ENCODE measurements at places on chromosomes 3 and 15.

DNA sequence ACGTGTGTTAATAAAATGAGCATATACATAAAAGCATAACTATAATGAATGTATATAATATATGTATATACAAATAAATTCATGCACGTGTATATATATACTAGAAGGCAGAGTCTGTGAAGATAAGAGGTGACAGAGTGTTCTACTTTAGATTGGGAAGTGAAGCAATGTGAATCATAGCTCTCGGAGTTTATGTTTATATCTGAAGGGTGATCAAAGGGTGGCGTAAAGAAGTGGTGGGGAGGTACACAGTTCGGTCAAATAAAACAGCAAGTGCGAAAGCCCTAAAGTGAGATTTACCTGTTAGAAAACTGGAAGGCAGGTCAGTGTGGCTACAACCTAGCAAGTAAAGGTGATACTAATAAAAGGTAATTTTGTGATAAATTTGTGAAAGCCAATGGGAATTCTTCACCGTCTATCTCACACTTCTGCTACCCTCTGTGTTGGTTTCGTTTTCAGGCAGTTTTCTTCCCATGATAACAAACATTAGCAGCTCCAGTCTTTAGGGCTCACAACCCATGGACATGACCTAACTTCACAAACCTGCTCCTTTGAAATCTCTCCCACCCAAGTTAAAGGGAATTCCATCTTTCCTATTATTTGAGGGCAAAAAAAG lies 46.7 kb upstream of the BCHE start:
- DNase-seq, result no peak

DNA sequence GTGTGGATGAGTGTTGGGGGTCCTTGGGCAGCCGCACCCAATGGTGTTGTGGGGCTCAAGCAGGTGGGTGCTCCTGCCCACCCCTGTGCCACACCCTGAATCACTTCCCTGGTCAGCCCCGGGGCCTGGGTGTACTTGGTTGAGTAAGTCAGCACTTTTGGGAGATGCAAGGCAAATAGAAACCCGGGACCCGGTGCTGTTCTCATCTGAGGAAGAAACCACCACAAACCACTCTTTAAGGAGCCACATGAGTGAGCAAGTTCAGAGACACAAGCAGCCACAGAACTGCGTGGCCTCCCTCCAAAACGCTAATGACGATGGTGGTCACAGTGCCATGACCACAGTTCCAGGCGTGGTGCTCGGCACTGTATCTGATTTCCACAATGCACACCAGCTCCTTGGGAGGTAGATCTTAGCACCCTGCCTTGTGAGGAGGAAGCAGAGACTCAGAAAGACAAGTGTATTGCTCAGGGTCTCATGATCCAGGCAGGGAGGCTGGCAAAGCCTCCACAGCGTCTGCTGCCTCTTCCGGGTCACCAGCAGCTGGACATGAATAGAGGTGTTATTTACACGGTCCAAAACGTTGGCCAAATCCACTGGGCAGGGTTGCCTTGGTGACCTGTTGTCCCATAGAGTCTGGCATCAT lies 118.2 kb upstream of the ALDH1A3 start:
- DNase-seq, result no peak

DNA sequence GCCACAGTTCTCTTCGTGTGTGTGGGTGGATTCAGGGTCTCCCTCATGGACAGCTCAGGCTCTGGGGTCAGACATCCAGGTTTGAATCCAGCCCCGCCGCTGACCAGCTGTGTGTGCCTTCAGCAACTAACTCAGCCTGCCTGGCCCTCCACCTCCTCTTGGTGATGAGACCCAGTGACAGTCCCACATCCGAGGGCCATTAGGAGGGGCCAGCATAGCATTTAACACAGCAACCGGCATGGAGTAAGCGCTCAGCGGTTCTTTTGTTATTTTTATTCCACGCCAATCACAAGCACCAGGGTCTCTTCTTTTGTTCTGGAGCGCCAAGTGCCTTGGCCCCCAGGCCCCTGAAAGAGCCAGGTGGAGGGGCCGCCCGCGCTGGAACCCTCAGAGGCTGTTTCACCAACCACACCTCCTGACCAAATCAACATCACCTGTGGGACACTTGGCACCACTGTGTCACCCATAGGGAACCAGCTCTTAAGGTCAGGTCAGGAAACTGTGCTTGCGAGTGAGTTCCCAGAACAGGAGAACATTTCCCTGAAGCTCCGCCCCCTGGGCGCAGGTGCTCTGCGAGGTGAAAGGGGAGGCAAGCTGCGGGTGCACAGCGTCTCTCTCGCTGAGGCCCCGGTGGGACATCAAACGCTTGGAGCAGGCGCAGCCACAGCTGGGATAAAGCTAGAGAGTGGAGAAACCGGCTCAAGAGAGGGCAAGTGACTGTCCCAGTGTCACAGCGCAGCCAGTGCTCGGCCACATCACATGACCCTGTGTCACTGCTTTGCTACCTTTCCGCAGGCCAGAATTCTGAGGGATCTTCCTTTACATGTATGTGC lies 311.3 kb downstream of the UACA start:
- no peak for DNase-seq

DNA sequence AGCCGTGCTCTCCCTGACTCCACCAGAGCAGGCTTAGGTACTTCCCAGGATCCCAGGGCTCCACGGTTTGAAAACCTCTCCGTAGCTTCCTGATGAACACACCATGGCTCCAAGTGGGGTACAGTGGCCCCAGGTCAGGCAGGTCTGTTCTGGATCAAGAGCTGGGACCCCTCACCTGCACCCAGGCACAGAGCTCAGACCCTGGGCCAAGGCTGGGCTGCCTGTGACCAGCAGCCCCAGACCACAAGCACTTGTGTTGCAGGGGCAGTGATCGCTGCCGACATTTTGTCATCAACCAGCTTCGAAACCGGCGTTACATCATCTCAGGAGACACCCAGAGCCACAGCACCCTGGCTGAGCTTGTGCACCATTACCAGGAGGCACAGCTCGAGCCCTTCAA lies 5.3 kb downstream of the SH2D7 start:
- no peak for DNase-seq

DNA sequence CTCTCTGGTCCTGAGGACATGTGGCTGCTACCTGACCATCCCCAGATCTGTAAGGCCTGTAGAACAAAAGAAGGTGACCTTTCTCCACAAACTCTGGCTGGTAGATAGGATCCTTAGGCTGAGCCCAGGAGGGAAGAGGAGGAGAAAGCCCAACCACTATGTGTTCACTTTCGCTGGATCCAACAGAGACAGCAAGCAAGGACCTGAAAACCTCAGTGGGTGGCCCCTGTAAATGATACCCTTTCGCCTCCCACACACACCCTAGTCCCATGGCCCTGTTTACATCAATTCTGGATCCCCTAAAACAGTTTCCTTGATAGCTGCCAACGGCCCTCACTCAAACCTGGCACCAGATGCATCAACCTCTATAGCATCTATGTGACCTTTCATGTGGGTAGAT lies 22.4 kb downstream of the CCDC12 start:
- no peak for DNase-seq

DNA sequence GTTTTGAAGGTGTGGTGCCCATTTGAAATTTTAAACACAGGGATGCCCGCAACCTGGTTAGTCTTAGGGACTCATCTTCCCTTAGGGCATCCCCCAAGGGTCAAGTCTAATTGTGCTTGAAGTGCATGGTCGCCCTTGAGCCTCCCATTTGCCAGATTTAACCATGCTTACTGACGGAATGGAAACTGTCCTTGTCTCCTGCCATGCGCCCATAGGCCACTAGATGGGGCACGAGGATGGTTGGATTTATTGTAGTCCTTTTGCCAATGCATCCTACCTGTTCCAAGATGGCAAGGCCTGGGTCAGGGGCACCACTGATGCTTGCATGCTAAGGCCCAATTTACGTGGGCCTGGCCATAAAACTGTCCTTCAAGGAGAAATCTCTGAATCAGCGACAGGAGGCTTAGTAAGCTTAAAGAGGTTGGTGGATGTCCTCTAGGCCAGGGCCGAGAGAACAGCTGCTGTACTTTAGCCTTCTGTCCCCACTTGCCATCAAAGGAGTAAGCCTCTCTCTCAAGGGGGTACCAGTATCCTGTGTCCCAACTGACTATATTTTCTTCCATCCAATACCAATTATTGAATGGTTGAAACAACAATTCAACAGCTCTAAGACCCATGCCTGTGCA lies 355.4 kb downstream of the OTOL1 start:
- no peak for DNase-seq

GRCh38 chr3:154235330-154235729 lies 89.0 kb downstream of the DHX36 start:
- DNase-seq, result no peak

DNA sequence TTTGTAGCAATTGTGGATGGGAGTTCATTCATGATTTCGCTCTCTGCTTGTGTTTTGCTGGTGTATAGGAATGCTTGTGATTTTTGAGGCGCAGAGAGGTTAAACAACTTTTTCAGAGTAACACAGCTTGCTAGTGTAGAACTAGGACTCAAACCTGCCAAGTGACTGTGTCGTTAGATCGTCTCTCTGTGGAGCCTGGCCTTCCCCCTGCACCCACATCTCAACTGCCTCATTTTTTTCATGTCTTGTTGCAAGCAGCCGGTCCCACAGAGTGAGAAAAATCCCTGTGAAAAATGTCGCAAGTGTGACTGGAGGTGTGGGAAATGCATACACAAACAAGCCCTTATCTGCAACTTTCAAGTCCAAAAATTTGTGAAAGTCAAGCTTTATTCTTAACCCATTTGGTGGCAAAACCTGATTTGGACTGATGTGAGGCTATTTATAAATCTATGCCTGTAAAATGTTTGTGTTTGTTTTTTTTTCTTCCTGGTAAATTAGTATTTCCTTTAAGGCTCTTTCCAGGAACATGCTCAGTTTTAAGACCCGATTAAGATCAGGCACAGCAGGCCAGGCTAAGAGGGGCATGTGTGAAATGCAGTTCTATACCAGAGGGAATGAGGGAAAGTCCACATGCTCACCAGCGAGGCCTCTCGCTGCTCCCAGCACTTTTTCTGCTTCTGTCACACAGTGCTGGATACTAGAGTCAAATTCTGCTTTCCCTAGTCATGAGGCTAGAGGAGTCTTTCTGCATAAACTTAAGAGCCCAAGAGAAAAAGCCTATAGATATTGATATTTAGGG lies 25.8 kb downstream of the ST6GAL1 start:
- DNase-seq, result no peak

DNA sequence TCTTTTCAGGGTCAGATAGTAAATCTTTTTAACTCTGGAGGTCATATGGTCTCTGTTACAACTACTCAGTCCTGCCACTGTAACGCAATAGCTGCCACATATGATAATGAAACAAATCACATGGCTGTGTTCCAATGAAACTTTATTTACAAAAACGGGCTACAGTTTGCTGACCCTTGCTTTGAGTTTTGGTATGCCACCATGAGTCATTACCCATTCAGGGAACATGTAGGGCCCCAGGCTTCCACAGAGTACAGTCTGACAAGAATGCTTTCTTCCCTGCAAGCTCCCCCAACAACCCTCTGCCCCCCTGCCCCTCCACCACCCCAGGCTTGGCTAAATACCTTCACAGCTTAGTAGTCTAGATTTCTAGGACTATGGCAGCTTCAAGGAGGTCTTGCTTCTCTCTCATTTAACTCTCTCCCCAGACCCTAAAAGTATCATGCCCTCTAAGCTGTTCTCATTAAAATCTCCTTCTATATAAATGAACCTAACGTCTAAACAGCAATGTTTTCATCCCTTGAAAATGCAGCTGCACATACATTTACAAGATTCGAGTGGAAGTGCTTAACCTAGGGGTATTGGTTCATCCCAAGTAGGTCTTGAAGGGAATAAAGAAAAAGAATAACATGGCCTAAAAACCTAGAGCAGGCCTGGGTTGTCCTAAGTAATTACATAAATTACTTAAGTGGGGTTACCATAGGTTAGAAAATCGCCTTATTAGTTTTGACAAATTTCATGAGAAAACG lies 117.8 kb upstream of the PRICKLE2 start:
- no peak for DNase-seq

DNA sequence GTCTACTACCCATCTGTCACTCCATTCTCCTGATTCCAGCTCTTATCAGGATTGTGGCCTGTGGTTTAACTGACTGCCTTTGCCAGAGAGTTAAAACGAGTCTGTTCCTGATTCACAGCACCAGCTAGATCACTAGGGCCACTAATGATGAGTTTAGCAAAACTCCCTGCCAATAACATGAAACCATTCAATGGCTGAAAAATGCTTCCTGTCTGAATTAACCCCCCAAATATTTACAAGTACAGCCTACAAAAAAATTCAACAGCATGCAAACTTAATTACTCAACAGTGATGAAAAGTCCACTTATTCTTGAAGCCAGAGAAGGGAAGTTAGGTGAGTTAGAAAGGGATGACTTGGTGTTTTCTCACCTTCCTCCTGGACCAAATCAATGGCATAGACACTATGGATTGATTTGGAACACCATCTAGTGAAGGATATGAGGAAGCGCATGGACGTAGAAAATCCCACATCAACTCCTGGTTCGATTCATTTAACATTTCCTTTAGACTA lies 141.4 kb downstream of the TGFBR2 start:
- no peak for DNase-seq
